Activated CD8-positive, alpha-beta memory T cell treated with anti-CD3 and anti-CD28 coated beads for 24 hours (primary cell): ENCODE measurements at places on chromosomes 7 and 10.

- DNase-seq, result no peak
Measured at GRCh38 chr10:71312811-71313789, 6.0 kb upstream of the SLC29A3 start.

GRCh38 chr10:125827133-125827532 lies 3.8 kb downstream of the BCCIP start:
- DNase-seq, result no peak

DNA sequence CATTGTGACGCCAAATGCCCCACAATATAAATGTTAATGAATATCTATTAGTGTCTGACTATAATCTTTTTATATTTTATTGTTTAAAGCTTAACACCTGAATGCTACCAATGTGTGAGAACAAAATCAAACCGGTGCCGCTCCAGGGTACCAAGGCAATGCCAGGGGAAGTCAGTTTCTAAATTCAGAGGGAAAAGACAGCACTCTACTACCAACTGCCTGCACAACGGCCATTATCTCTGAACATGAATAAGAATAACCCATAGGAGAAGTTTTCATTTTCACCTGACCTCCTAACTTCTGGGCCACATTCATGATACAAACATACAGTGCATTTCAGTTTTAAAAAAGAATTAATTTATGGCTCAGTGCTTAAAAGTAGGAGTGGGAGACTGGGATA lies 21.7 kb downstream of the USP6NL start:
- no peak for DNase-seq

- DNase-seq, result no peak
Measured at GRCh38 chr7:5692845-5693278, 88.6 kb downstream of the RNF216 start.

GRCh38 chr10:228366-228765 lies 93.1 kb downstream of the ZMYND11 start:
- no peak for DNase-seq

- no peak for DNase-seq
Measured at GRCh38 chr7:113015034-113015645, 71.5 kb downstream of the GPR85 start.

- DNase-seq, result no peak
Measured at GRCh38 chr7:93171606-93172226, 23.5 kb upstream of the SAMD9L start.

DNA sequence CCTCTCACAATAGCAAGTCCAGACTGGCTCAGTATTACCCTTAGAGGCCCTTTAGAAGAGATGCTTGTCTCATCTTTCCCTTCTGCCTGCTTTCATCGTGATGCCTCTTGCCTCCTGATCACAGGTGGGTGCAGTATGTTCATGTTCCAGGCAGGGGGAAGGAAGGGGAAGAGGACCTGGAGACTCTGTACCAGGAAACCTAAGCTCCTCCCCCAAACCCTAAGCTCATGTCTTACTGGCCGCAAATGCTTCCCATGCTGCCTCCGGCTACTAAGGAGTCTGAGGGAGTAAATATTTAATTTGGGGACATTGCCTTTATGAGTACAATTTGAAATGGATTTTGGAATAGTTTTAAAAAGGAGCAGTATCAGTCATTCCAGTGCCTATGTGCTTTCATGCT lies 192.6 kb downstream of the CDCA7L start:
- no peak for DNase-seq

DNA sequence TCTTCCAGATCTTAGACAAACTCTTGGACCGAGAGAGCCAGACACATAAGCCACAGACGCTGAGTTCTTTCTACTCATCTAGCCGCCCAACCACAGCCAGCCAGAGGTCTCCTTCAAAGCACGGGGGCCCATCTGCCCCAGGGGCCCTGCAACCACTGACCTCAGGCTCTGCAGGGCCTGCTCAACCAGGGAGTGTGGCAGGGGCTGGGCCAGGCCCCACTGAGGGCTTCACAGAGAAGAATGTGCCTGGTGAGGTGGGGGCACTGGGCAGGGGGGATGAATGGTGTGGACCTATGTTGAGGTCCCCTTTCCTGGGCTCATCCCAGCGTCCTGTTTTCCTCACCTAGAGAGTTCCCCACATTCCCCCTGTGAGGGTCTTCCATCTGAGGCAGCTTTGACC lies 11.4 kb downstream of the ZSWIM8 start:
- DNase-seq, result no peak

GRCh38 chr7:107614425-107614824 lies 34.4 kb downstream of the BCAP29 start:
- DNase-seq, result no peak

DNA sequence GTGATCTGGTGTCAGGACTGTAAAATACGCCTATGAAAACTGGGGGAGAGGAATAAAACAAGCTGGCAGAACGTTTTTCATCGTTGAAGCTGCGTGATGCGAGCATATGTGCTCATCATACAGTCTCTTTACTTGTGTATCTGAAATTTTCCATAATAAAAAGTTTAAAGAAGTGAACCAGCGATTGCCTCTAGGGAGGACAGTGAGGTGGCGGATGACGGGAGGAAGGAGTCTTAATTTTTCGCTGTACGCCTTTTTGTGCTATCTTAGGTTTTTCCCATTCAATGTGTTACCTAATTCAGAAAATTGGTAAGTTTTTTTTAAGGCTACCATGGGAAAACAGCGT lies 891 bp upstream of the WAPL start:
- no peak for DNase-seq

GRCh38 chr7:96397936-96398598 lies 76.2 kb upstream of the SLC25A13 start:
- DNase-seq, result no peak

DNA sequence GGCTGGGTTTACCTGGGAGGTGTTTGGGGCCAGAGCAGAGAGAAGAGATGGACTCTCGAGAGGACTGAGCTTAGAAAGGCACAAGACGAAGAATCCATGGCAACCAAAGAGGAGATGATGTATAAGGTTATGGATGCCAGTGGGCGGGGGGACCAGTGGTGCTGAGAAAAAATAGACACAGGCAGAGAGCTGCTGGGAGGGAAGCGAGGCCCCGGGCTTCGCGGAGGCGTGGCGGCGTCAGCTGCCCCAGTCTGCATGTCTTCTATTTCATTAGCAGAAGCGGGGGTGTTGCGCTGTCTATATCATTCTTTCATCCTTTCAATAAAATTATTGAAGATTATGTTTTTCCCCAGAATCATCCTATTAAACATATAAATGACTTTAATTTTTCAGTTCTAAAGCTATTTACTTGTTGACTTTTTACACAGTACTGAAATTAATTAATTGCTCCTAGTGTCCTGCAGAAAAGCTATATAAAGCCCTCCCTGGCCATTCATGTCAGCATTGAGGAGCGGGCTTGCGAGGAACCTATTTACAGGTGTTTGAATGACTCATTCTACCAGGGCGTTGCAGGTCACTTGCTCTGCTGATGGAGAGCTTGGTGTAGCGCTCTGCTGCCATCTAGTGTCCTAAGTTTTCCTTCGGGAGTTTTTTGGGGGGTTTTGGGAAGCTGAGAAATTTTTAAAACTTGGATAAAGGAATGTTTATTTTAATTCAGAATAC lies 42.9 kb upstream of the BHLHA15 start:
- DNase-seq, result peak; percentile 78

DNA sequence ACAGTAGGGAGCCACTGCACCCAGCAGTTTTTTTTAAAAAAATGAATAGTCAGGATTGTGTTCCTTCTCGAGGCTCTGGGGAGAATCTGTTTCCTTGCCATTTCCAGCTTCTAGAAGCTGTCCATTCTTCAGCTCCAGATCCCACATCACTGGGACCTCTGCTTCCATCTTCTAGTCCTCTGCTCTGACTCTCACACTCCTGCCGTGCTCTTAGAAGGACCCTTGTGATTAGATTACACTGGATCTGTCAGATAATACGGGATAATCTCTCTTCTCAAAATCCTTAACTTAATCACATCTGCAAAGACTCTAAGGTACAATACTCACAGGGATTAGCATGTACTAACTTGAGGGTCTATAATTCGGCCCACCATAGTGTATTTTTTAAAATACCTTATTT lies 158.9 kb upstream of the SP4 start:
- no peak for DNase-seq

DNA sequence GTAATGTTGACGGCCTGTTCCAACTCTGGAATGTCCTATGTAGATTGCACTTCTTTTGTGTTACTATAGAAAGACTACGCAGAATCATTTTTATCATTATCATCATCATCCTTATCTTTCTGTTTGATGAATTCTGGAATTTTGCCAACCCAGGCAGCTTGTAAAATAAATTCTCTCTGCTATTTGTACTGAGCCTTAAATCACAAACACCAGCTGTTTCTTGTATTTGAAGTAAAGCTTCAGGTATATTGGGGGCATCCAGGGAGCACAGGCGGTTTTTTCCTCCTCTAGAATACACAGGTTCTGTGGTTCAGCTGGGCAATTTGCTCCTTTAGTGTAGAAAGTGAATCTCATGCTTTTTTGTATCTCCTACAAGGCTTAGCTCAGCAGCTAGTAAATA lies 14.9 kb upstream of the CPA5 start:
- no peak for DNase-seq

DNA sequence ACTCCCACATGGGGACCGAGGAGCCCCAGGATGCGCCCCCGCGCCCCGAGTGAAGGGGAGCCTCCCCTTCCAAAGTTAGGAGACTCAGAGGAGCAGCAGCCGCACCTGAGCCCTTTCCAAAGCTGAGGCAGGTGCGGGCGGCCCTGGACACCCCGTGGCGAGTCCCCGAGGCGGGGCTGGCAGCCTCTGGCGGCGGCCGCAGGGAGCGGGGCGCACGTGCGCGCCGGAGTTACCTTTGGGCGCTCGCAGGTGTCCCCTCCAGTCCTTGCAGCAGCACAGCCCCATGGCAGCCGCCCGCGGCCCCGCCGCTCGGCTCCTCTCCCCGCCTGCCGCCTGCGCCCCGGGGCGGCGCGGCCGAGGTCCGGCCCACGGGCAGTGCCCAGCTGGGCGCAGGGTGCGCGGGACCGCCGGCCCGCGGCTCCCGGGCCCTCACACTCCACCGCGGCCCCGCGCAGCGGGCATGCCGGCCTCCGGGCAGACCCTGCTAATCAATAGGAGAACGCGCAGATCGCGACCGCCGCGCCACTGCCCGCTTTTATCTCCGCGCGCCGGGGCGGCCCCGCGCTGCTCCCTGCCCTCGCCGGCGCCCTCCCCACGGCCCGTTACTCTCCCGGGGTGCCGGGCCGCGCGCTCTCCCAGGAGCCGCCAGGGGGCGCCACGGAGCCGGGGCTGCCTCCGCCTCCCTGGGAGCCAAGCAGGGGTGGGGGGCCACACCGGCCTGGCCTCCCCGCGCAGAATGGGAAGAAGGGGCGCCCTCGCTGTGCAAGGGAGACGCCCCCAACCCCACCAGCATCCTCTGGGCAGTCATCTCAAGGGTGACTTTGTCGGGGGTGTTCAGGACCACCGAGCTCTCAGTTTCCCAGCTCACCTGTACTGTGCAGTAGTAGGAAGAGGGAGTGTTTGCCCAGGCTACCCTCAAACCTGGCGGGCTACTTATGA lies 80.8 kb downstream of the ARHGAP22 start:
- peak; percentile 56 for DNase-seq

- DNase-seq, result no peak
Measured at GRCh38 chr7:114842551-114843065, 79.3 kb upstream of the MDFIC start.

DNA sequence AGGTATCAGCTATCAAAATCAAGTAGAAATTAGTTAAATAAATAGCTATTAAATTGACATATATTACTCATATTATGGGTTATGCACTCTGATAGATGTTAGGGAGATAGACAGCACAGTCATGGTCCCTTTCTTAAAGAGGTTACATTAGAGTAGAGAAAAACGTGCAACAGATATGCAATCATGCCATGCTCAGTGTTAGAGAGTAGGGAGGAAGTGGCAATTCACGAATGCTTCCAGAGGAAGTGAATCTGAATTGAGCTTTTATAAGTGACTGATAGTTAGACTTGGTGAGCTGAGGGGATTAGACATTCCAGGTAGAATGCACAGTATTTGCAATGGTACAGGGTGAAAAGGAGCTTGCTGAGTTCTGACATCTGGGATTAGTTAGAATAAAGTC lies 349.8 kb downstream of the NXPH1 start:
- DNase-seq, result no peak

- DNase-seq, result no peak
Measured at GRCh38 chr10:79223091-79224048, 123.9 kb upstream of the PPIF start.

DNA sequence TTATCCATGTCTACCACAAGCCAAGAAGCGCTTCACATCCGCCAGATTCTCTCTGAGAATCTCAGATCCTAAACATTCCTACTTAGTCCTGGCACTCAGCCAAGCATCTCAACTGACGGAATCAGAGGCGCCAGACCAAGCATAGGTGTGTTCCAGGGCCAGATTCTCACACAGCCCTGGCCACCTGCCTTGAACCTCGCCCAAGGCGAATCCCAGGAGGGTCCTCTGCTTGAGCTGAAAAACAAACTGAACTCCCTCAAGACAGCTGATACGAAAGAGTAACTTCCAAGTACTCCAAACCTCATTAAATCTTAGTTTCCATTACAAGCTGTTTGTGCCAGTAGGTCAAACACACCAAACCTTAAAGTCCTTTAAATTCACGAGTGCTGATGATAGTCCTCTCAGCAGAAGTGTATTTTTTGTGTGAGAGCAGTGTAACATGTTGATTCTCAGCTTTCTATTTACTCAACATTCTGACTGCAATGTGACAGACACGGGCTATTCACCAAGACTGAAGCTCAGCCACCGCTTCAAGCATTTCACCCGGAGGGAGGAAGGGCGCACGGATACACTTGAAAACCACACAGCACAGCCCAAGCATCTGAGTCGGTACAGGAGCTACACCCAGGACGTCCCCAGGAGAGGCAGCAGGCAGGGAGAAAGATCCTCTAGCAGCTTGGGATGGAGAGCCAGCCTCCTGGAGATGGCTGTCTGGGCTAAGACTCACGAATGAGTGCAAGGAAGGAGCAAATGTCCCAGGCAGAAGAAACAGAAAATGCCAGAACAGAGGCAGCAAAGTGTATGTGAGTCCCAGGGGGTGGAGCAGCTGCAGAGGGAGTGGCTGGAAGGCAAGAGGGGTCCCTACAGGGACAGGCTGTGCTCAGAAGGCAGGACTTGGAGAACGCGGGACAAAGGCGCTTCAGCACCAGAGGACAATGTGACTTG lies 6.0 kb downstream of the PARD3 start:
- no peak for DNase-seq

GRCh38 chr10:124394583-124394982 lies 24.1 kb downstream of the OAT start:
- DNase-seq, result no peak

DNA sequence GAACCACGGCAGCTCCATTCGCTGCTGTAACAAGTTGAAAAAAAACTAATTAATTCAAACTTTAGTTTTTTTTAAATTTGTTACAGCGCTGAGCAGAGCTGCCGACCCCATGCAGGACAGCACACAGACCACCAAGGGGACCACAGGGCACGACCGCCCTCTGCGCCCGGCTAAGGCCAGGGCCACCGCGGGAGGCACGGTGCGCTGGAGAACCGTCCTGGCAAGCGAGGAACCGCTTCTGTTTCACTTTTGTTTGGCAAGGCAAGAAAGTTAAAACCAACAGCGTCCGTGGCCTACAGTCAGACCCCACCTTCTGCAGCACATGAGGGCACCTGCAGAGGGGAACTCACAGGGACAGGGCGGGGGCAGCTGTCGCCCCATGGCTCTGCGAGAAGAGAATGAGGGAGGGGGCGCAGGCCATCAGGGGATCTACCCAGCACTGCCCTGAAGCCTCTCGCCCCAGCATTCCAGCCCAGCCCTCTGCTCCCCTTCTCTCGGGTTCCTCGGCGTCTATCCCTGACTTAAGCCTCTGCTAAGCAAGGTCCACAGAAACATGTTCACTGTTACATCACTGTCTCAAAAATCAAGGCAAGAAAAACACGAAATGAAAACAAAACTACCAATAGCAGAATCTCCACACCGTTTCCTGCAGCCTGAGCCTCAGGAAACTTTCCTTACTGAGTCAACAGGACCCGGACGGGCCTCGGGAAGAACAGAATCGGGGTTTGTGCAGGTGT lies 204.4 kb downstream of the DIP2C start:
- DNase-seq, result peak; percentile 67
